ENCODE measurements at places on chromosomes 11 and 22.

DNA sequence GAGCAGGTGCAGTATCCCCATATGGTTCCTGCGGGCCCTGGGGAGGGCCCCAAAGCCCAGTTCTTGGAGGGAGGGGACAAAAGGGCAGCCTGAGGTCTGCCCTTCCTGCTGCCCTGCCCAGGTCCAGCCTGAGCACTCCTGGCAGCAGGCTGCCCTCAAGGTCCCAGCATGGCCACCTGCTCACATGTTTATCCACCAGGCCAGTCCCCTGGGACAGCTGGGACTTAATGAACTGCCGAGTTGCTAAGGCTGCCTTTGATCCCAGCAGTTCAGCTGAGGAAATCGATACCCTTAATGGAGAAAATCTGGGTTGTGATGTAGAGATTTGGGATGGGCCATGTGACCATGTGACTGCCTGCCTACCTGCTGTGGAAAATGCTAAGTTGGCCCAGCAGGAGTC, 146.2 kb downstream of the TRIM29 start:
- DNase-seq = no peak

DNA sequence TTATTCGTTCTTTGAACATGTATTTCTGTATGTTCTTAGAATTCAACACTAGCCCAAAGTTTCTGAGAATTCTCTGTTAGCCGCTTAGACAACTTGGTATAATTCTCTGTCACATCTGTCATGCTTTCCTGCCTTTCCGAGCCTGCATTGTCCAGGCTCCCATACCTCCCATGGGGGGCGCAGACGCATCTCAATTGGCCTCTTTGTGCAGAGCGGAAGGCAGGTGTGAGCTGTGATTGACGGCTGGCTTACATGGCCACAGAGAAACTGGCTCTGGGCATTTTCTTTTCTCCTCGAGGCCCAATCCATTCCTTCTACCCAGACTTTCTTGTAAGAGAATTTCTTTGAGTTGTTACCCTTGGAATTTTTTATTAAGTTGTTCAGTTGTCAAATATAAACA, 132.7 kb upstream of the SESN3 start:
- no peak for DNase-seq

DNA sequence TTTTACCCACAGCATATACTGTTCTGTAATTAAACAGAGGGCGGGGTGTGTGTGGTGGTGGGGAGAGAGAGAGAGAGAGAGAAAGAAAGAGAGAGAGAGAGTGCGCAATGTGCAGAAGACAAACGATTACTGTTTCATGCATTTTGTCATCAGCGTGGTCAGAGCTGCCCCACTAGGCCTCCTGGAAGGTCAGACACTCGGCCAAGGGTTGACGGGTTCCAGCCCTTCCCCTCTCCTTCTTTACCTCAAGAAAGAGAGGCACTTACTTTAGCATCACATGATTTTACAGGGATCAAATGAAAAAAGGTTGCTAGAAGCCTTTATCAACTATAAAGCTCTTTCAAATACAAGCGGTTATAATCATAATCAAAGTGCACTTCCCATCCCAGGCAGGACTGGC, 269.2 kb upstream of the SORL1-AS1 start:
- DNase-seq = no peak

- DNase-seq = no peak
These were observed 39.1 kb downstream of the MYO7A start for GRCh38 chr11:77167111-77167626.

DNA sequence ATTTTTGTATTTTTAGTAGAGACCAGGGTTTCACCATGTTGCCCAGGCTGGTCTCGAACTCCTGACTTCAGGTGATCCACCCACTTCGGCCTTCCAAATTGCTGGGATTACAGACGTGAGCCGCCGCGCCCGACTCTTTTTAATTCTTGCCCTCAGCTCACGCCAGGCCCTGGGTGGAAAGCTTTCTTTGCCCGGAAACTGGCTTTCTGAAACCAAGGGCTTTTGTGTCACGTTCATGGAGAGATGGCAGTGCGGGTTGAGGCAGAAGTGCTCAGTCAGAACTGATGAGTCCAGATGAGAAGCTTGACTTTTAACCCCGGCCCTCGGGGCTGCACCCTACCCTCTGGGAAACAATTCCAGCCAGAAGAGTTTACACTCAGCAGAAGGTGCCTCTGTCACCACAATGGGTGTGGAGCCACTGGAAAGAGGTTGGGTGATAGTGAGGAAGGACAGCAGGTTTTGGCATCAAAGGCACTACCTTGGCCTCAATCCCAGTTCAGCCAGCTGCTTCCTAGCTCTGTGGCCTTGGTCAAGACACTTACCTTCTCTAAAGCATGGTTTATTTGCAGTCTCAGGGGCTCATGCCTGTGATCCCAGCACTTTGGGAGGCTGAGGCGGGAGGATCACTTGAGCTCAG, 890 bp upstream of the ARFGAP3 start:
- no peak for DNase-seq

- no peak for DNase-seq
These were observed 2.3 kb downstream of the SIK2 start for GRCh38 chr11:111604392-111605009.
